Lung (tissue), 17 donors: ENCODE measurements at places on chromosomes 12 and 14.

DNA sequence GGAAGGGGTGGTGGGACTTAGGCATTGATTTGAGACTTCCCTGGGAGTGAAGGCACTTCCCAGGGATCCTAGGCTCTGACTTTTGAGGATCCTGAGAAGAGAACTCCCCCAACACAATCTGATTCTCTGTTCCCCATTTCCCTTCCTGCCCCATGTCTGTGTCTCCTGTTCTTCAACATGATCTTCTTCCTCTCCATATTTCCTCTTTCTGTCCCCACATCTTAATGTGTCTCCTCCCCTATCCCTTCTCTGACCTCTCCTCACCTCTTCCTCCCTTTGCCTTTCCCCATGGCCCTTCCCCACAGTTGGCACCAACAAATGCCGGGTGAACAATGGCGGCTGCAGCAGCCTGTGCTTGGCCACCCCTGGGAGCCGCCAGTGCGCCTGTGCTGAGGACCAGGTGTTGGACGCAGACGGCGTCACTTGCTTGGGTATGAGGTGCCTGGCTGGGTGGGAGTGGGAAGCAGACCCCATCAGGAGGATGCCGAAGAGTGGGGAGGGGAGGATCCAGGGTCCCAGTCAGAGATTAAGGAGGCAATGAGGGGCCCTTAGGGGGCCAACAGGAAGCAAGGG is 15.2 kb upstream of the LRP1-AS start:
- DNase-seq: no peak

DNA sequence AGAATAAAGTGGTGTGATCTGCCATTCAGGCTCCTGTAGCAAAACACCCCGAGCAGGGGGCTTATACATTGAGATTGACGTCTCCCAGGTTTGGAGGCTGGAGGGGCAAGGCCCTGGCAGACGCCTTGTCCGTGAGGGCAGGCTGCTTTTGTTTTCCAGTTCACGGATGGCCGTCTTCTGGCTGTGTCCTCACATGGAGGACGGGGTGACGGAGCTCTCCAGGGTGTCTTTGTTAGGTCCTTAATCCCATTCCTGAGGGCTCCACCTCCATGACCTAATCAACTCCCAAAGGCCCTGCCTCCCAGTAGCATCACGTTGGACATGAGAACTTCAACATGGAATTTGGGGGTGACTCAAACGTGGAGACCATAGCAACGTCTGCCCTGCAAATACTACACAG is 147.7 kb downstream of the KIF26A start:
- DNase-seq: peak; percentile 3

GRCh38 chr12:24278832-24279231 is 329.4 kb upstream of the SOX5 start:
- DNase-seq: no peak

DNA sequence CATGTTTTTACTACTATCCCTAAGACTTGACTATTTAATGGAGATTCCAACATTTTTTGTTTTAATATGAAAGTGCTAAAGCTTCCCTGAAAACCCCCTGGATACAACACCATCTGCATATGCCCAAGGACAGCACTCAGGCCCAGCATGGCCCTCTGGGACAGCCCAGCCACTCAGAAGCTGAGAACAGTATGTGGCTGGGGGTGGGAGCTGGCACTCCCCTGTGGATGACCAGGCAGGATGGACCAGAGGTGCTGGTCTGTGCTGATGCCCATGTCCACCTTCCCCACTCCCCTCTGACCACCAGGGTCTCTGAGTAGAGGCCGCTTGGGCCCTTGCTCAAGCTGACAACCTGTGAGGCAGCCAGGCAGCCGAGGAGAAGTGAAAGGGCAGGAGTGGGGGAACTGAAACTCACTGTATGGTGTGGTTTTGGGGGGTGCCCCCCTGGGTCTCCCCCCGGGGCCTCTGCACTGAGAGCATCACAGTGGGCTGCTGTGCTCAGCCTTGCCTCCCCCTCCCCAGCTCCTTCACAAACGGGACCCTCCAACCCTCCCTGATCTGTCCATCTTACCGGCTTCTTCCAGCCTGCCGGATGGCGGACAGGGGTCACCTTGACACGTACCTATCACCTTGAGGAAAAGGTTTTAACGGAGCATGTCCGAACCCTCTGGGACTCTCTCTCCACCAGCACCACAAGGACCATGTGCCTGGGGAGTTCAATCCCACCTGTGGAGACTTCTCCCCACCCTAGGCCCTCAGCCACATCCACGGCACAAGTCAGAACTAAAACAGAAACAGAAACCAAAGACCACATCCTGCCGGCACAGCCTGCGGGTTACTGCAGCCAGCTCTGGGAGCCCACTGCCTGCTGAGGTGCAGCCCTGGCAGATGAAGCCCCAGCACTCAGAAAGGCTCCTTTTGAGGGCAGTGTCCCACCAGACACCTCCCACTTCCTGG is at the start of gene TMEM229B:
TMEM229B (minus strand) TSS at position 785 of the 957 bp plus-strand sequence. CDS start 14,798 bp downstream, outside the sequence.
- no peak for DNase-seq

- no peak for DNase-seq
Observed at GRCh38 chr12:99975321-99975720, 9.4 kb downstream of the ANKS1B start.

DNA sequence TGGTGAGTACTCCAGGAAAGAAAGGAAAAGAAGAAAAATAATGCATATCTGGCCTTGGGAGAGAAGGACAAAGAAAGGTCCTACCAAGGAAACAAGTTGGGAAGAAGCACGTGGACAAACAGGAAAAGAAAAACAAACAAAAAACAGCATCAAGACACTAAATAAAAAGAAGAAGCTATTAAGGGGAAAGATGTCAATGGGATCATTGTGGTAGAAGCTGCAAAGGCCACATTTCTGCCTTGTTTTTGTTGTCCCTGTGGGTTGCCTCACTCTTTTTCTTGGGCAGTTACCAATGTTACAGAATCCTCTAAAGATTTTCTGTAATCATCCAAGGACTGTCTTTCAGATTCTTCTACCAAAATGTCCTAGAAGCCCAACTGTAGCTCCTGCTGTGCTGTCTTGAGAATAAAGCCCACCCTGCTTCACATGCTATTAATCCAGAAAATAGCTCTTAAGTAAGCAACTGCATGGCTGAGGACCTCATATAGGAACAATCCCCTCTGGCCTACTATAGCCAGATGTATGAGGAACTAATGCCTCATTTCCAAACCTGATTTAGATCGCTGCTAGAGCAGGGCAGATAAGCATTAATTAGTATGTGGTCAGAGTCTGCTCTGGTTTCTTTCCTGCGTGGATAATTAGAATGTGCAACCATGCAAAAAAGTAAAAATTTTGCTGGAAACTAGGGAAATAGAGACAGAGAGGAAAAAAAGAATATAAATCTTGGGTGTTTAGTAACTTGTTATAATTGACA is 10.2 kb upstream of the CPNE8 start:
- no peak for DNase-seq

GRCh38 chr14:67833403-67833802 is 13.8 kb downstream of the RAD51B start:
- DNase-seq: no peak

DNA sequence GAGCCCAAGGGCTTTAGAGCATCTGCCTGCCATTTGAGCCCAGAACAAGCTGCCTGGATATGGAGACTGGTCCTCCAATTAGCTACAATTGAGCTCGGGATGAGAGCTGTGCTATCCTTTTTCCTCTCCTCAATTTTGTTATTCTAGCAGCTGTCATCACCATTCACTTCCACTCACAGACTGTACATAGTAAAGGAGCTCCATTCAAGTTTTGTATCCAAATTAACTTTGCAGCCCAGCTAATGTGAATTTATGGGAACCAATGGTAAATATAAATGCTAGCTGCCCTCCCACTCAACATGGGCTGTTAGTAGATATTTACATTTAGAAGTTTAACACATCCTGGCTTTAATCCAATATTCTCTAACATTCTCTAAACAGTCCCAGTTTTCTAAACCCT is 44.6 kb downstream of the BMP4 start:
- DNase-seq: peak; percentile 87

GRCh38 chr12:66633676-66634075 is 45.2 kb downstream of the GRIP1 start:
- DNase-seq: peak; percentile 35

DNA sequence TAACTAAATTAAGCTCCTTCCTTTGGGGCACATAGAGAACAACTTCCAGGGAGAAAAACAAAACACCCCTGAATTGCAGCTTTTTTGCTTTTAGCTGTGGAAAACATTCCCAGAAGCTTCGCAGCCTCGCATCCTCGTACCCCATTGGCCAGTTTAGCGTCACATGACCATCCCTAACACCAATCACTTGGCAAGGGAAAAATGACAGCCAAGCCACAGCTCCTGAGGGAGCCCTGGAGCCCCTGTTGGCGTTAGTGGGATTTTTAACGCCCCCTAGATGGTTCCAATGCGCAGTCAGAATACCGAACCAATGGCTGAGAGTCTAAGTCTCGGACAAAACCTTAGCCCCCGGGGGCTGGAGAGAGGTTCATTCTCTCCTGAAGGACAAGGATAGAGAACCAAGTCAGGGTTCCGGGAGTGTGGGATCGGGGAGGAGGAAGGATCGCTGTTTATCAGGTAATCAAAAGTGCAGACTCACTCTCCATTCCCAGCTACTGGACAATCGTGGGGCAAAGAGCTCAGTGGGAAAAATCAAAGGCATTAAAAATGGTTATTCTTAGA is 135.6 kb upstream of the HIF1A start:
- no peak for DNase-seq

DNA sequence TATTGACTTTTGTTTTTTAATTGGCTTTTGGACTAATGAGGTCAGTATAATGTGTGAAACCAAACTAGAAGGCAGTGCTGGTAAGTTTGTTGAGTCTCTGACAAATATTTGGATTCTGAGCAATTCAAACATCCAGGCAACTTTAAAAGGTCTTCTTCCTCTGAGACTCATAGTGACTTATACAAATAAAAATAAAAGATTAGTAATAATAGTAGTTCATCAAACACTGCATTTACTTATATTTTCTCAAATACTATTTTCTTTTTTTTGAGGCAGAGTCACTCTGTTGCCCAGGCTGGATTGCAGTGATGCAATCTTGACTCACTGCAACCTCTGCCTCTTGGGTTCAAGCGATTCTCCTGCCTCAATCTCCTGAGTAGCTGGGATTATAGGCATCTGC is 337.9 kb downstream of the DAD1 start:
- DNase-seq: no peak

DNA sequence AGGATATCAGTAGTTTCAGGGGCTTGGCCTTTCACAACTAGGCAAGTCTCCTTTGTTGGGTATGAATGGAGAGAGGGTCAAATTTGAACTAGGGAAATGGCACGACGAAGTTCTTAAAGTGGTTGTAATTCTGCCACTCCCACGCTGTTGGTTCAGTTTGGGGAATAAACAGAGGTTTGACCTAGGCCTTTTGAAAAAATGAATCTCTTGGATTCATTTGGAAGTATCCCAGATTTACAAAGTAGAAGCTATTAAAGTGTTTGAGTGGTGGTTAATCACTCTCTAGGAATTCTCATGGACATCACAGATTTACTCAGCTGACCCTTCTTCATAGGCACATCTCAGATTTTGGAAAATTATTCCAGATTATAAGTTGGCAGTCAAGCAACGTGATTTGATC is 14.8 kb downstream of the BATF start:
- no peak for DNase-seq

DNA sequence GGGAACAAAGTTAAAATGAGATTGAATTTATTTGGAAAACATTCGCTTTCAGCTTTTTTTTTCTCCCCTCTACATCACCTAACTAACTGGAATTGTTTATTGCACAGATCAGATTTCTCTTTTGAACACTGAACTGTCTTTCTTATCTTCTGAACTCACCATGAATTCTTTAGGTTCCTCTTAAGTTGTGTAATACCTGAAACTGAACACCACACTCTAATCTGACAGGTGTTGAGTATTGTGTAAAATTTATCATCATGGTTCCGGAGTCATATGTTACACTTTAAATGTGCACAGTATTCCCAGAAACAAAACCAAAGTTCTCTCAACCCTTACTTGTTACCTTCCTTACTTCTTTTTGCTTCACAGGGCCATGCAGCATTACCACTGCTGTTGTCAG is 66.8 kb downstream of the TGFB3 start:
- DNase-seq: no peak

DNA sequence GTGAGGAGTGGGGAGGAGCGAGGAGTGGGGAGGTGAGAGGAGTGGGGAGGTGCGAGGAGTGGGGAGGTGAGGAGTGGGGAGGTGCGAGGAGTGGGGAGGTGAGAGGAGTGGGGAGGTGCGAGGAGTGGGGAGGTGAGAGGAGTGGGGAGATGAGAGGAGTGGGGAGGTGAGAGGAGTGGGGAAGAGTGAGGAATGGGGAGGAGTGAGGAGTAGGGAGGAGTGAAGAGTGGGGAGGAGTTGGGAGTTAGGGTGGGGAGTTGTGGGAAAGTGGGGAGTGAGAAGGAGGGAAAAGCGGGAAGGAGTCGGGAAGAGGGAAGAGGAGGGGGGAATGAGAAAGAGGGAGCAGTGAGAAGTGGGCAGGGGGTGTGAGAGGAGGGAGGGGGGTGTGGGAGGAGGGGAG is 86.1 kb downstream of the B4GALNT3 start:
- DNase-seq: no peak

GRCh38 chr14:53620890-53621289 is 335.7 kb downstream of the BMP4 start:
- DNase-seq: no peak

DNA sequence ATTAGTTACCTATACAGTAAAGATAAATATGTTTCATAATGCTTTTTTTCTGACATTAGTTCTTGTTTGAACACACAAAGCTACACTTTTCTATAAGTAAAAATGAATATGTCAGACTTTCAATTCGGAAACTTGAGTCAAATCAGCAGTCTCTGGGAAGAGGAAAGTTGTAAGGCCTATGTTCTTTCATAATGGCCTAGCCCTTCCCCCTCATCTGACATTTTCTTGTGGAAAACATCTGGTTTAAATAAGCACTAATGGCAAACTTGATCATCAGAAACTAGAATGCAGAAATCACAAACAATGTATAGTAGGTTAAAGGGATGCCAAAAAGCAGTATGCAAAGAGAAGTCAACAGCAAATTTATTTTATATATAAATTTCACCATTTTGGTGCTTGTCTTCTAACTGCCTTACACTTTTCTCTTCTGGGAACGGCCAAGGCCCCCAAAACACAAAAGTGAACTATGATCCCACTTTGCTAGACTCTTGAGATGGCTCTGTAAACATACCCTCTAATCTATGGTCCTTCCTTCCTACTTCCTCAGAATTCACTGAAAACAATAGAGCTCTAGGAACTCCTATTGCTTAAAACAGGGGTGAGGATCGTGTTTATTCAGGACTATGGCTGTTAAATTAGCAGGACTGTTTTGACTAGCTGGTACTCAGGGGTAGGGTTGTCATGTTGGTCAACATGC is 444.1 kb downstream of the RAD51B start:
- no peak for DNase-seq

GRCh38 chr12:107873223-107873622 is 98.7 kb downstream of the ASCL4 start:
- no peak for DNase-seq

- peak; percentile 33 for DNase-seq
Observed at GRCh38 chr12:6767353-6768319, 1.5 kb downstream of the PTMS start.

DNA sequence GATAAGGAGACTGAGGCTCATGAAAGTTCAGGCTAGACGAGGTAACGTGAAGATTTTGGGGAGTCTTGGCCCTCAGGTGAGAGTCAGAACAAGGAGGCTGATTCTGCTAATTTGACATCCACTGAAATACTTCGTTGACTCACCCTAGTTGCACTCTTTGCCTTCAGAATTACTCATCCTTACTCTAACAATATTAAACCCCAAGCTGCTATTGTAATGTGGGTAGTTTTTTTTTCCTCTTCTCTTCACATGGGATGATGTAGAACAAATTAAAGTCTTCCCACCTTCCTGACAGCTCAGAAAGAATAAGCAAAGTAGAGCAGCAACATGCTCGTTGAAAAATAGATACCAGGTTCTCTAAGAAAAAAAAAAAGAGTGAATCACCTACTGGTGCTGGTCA is 22.0 kb upstream of the SRRM4 start:
- DNase-seq: no peak

GRCh38 chr12:73361156-73361863 is 1089.1 kb downstream of the TRHDE start:
- DNase-seq: no peak
